ENCODE measurements at places on chromosomes 5 and 9.

- DNase-seq = no peak
Measured at GRCh38 chr9:78291240-78291925, 5.5 kb upstream of the PSAT1 start.

- DNase-seq = no peak
Measured at GRCh38 chr5:163089230-163089629, 348.2 kb upstream of the CCNG1 start.

DNA sequence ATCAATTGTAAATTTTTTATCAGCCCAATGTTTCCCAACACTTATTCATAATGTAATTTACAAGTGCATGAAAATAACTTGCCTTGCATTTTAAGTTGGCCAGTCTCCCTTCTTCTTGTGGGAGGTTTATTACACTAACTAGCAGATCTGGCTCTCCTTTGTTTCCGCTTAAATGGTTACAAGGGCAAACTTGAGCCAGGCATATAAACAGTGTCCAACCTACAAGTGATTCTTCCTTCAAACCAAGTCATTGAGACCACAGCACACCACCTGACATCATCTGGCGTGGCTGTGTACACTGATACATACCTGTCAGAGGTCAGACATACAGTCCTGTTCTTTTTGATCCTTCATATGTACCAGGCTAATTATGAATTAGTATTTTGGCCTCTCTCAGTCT lies 80.1 kb downstream of the ALDH1A1 start:
- DNase-seq = no peak

DNA sequence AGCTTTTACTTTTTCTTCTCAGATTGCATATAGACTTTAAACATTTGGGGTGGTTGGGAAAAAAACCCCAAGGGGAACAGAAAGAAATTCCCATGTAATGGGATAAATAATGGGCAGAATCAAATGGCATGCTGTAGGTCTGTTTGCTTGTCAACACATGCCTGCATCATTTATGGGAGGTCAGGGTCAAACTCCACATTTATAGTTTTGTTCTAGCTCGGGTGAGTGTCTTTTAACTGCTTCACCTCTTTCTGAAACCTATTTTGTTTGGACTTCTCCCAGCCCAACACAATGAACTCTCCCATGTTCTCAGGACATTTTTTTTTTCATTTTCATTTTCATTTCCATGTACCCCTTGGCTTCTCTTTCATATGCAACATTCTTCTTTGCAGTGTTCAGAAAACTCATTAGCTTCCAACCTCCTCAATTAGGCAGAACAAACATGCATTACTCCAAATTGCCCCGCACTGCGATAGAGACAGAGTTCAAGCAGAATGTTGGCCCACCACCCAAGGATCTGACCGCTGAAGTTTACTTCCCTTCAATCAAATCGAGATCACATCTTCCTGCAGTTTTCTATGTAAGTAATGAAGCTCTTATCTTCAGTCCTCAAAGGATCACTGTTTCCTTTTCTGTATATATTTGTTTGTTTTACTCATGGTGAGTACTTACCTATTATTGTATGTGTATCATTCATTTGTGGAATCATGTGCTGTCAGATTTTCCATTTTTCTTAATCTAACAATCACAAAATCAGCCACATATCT lies 354.6 kb downstream of the ZSWIM6 start:
- DNase-seq = no peak

DNA sequence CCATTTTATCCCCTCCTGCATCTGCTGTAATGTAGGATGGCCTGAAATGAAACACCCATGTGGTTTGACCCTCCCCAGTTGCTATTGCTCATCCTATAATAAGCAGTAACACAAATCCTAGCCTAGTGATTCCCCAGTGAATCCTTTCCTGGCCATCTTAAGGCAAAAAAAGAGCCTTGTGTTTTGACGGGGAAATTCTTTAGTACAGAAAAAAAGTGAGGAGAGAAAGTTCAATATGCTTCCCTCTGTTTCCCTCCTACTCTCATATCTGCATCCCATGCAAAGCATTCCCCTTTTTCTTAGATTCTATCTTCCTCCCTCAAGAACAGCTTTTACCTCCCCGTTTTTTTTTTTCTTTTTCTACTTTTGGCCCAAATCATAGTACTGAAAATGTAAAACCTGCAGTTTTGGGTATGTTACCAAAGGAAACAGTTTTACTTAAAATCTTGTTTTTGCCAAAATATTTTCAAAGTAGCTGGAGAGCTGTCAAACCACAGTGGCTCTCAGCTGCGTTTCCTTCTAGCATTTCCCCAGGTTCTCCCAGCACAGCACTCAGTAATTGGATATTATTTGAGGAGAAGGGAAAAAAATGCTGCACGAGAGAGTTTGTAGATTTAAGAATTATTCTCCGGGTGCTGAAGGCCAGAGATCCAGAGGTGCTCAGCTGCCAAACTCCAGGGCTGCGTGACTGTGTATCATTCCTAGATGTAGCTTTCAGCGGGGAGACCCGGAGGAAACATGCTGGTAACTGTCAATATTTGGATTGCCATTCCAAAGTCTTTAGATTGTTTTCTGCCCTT lies 321.4 kb downstream of the NPR3 start:
- no peak for DNase-seq

- DNase-seq = no peak
Measured at GRCh38 chr5:144684899-144685298, 514.2 kb downstream of the KCTD16 start.

GRCh38 chr9:126965541-126966428 lies 51.2 kb downstream of the RALGPS1 start:
- peak; percentile 38 for DNase-seq

GRCh38 chr5:135102716-135103574 lies 68.9 kb upstream of the PITX1 start:
- DNase-seq = no peak

DNA sequence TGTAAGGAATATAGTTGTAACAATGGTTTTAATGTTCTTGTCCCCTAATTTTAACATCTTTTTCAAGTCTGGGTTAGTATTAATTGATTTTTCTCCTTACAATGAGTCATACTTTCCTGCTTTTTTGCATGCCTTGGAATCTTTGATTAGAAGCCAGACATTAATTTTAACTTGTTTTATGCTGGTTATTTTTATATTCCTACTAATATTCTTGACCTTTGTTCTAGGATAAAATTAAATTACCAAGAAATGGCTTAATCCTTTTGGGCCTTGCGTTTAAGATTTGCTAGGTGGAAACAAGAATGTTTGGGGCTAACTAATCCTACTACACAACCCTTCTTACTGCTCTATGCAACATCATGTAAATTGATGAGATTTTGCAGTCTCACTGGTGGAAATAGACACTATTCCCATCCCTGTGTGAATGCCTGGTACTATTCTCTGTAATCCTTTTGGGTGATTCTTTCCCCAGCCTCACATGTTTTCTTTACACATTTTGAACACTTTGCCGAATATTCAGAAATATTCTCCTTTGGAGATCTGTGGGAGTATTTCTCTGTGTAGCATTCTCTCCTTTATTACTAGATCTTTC lies 47.2 kb downstream of the ZCCHC7 start:
- no peak for DNase-seq

DNA sequence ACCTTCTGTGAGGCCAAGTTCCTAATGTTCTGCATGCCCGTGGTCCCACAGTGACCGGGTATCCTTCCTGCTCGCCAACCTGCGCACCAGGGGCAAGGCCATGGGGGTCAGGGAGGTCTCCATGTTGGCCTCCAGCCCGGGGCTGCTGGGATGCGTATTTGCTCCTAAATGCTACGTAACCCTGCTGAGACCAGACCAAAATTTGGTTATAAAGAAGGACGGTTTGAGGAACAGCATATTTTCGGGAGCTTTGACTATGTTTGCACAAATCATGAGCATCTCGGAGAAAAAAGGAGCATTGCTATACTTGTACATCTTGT lies 35.7 kb upstream of the CLK4 start:
- DNase-seq = no peak

DNA sequence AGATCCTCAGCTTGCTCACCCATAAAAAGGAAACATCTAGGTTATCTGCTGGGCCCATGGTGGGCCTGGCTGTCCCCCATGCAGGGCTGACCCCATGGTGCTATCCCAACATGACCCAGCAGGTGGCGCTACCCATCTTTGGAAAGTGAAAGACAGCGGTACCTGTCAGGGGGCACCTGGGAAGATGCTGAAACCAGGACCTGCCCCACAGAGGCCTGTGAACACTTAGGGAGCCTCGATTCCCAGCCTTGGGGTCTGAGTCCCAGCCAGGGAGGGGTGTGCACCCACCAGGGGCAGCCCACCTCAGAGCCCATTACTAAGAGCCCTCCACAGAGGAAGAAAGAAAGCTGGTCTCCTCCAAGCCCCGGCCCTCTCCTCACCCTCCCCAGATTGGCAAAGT lies 46.6 kb upstream of the IPPK start:
- DNase-seq = peak; percentile 38

All from Panc1 (cell line).